Ovary (tissue), 10 donors: ENCODE measurements at places on chromosomes 3 and 15.

GRCh38 chr3:132071043-132071442, 36.2 kb upstream of the CPNE4 start:
- DNase-seq = no peak

DNA sequence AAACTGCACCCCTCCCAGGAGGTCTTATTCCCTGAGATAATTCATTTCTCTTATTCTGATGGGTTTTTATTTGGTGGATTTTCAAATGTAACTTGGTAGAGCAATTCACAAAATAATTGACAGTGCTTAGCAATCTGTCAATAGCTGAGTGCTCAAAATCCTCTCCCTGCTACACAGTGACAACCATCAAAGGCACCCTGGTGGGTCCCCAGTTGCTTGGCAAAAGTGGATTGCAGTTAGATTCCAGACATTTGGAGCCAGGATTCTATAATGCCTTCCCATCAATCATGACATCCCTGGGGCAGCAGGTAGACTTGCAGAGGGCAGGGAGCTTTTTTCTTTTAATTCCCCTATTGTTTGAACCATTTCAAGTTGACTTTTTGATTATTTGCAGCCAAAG, 59.0 kb downstream of the FHIT start:
- no peak for DNase-seq

GRCh38 chr3:49751501-49751900, 27.8 kb upstream of the GMPPB start:
- no peak for DNase-seq

- DNase-seq = no peak
Measured at GRCh38 chr3:81769299-81769698, 7.9 kb upstream of the GBE1 start.

GRCh38 chr15:64942356-64942755, 30.7 kb downstream of the ANKDD1A start:
- DNase-seq = no peak

- DNase-seq = no peak
Measured at GRCh38 chr3:150128126-150128525, 157.4 kb upstream of the PFN2 start.

- no peak for DNase-seq
Measured at GRCh38 chr15:57285386-57285785, 90.9 kb upstream of the CGNL1 start.

GRCh38 chr15:93088200-93088980, 621 bp downstream of the RGMA start:
- peak; percentile 46 for DNase-seq

DNA sequence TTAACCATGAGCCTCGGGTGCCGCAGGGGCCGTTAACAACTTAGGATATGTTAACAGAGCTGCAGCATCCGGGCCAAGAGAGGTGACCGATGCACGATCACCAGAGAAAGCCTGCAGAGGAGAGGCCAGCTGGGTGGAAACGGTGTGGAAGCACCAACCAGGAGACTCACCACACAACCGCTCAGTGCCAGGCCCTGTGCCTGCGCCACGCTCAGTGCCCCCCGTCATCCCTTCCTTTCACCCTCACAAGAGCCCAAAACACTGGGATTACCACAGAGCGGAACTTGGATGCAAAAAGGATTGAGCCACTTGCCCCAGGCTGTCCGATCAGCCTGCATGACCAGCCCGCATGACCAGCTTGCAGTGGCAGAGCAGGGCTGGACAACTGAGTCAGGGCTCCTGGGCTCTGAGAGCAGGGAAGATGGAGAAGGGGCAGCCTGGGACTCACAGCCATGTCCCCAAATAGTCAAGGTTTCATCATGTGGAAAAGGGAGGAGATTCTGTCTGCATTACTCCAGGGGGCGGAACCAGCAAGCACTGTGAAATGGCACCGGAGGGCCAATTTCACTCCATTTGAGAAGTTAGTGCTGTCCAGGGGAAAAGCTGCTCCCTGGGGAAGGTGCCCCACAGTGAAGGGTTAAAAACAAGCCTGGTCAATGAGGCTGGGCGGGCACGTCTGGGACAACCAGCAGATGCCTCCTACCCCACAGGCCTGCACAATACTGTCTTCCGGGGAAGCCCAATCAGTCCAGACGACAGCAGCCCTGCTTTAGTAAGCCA, 156.8 kb downstream of the ATP10A start:
- no peak for DNase-seq

- no peak for DNase-seq
Measured at GRCh38 chr15:72532991-72533601, 59.0 kb downstream of the ARIH1 start.

- no peak for DNase-seq
Measured at GRCh38 chr3:37492468-37492867, 318.1 kb upstream of the LRRFIP2 start.

DNA sequence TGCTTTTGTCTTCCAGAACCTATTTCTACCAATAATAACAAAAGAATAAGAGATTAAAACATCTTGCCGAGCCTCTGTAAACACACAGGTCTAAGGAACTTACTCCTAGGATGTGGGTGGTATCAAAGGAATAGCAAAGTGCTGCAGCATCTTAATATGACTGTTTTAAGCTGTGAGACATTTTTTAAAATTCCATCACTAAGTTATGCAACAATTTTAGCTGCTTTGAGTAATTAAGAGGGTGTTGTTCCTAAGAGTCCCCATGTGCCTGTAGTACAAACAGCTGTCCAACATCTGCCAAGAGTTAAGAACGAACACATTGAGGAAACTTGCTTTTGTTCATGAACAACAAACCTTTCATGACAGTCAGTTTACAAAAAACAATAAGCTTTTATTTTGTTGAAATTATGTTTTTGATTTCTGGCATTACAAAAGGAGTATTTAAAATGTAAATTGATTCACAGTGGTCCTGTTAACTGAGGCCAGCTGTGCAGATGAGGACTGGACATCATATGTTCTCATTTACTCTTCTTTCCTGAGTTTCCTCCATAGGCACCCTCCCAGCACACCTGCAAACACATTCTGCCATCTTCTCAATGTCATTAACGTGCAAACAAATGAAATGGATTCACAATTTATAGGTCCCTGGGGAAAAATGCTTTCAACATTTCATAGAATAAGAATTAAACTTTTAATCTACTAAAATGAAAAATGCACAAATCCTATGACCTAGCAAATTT, 337.3 kb upstream of the ARHGEF26 start:
- DNase-seq = no peak
